GM12878 (cell line): ENCODE measurements at places on chromosomes 13 and 19. TPM values are rescaled to one million over a fixed set of nuclear protein-coding genes. Genes with fewer than 3 reads are reported as not detected.

DNA sequence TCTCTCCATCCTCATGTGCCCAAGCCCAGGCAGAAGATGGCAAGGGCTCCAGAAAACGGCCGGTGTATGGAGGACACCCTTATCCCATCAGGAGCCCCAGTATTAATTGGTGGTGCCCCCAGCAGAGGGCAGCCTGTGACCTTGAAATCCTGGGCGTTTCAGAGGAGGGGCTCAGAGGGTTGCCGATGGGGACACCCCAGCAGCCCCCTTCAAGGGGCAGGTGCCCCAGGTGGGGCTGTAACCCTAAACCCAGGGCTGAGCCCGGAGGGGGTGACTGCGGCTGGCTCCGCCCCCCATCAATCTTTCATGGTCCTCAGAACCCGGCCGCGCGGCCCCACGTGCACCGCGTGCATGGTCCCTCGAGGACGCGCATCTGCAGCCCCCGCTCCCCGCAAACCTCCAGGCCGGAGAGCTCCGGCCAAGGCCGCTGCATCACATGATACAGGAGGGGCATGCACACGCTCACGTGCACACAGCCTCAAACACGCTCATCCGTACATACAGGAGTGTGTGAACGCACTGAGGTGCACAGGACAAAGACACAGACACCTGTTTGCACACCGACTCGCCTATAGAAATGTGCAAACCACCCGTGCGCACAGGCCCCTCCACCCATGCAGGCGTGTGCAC lies 949 bp downstream of the RAB3A start:
- no peak for DNase-seq

DNA sequence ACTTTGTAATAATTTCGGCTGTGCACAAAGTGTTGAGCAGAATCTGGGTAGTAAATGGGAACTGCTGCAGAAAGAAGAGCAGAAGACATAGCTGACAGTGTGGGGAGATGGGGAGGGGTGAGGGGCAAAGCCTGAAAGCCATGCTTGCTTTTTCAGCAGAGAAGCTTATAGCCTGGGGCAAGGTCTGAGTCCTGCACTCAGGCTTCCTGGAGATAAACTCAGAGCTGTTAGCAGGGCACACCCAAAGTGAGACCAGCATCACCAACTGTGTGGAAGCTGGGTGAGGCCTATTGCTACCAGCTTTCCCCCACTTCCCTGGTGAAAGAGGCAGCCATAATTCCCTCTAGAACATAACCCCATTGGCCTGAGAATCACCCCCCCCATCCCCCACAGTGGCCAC lies 15.6 kb upstream of the LHFPL6 start:
- no peak for DNase-seq

- no peak for DNase-seq
These were observed 11.6 kb upstream of the TOMM40 start for GRCh38 chr19:44879309-44880065.

- no peak for DNase-seq
These were observed 591.4 kb downstream of the FGF9 start for GRCh38 chr13:22262001-22262885.

DNA sequence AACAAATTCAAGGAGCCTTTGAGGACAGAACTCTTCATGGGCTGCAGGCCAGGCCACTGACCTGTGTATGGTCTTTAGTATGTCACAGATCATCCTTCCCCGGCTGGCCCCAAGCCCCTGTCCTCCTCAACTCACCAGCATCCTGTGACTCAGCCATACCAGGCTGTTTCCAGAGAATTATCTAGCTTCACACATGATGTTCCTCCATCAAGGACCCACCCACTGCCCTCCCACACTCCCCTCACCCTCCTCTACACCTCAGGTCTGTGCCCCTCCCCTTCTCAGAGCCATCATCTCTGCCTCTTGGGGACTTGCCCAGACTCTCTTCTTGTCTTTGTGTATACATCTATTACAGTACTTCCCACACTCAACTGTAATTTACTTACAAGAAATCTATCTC lies 14.7 kb downstream of the DCT start:
- no peak for DNase-seq

DNA sequence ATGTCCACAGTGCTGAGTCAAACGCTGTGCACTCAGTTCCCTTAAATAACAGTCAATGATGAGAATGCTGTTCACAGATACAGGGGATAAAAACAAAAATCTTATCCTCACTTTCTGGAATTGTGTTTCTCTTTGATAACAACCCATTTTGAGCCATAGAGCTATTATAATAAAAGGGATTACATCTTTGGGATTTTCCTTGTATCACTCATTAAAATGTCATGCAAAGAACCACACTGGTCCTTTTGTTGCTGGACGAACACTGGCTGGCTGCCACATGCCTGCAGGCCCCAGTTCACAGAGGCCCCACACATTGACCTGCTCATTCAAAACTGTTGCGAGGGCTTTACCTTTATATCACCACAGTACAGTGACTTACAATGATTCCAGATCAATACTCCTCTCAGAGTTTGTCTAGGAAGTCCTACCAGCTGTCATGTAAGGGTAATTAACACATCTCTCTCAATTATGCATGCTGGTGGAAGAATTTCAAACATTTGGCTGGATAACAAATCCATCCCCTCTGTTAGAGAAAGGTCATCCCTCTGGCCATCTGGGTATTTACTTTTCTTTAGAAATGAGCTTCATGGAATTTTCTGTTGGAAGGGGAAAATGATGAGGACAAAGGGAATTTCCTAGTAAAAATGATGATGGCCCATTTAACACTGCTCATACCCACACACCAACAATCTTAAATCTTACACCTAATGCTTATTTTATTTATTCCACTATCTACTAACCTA lies 85.9 kb downstream of the MBNL2 start:
- no peak for DNase-seq

DNA sequence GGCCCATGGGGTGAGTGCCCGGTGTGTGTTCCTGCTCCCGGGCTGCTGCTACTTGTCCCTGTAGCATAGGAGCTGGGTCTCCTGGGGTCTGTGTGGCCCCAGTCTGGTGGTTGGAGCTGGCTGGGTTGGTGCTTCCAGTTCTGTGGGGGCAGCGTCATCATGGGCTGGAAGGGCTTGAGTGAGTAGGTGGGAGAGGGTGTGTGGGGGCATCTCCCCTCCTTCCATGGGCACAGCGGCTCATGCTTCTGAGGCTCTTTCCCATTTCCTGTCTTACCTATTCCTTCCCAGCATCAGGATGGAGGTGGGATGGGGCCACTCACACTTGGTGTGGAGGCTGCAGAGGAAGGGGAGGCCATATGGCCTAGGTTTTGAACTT lies 8.0 kb upstream of the EPN1 start:
- no peak for DNase-seq

CLEC17A gene
- total RNA-seq: 99.0 and 105 TPM in 2 replicates

- DNase-seq: no peak
These were observed 2513.2 kb downstream of the PCDH9 start for GRCh38 chr13:64716936-64717335.

CYP2A6 gene
- 0.58 and 0.97 TPM in 2 replicates for total RNA-seq
